ENCODE measurements at places on chromosomes 7 and 10.

DNA sequence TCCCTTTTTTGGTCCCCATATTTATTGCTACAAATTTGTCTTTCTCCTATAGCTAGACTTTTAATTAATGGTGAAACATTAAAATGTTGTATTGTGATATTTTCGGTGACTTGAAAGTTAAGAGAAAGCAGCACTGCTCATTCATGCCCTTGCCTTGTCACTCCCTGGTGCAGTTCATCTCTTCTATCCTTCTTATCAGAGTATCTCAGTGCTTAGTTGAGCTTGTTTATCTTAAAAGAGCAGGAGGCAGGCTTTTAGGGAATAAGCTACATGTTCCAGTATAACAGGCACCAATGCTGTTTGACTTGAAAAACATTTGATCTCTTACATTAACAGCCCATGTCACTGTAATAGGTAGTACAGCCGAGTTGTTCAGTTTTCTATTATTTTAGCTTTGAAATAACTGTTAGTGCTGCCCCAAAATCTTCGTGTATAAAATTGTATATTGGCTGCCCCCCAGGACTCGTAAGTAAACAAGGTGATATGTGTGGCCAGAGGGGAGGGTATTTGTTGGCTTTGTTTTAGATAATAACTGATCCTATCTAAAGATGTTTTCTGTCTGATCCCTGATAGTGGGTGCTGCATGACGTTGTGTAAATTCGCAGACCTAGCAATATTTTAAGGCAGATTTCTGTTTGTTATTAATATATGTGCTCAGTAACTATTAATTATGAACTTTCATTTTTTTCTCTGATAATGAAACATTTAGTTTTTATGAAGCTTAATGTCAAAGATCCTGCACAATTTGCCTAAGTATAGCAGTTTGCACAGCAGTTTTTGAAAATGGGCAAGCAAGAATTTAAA is 96.5 kb downstream of the BTRC start:
- peak; percentile 8 for DNase-seq

GRCh38 chr7:7103343-7104313 is 78.7 kb upstream of the C1GALT1 start:
- DNase-seq = peak; percentile 72

DNA sequence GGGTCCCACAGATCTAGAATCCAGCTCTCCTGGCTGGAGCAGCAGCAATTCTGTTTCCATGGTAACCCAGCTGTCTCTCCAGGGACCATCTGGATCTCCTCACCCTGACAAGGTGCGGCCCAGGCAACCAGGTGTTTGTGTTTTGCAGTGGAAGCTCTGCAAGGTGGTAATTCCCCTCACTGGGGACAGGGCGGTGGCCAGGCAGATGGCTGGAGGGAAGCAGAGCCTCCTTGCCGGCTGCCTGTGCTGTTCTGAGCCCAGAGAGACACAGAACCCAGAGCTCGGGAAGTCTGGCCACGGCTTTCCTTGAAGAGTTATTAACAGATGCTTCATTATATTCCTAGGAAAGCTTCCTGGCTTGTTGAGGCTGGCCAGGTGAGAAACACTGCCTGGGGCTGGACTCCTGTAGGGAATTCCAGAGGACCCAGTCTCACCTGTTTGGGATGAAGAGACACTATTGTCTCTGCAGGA is 118.2 kb upstream of the PPIF start:
- no peak for DNase-seq

DNA sequence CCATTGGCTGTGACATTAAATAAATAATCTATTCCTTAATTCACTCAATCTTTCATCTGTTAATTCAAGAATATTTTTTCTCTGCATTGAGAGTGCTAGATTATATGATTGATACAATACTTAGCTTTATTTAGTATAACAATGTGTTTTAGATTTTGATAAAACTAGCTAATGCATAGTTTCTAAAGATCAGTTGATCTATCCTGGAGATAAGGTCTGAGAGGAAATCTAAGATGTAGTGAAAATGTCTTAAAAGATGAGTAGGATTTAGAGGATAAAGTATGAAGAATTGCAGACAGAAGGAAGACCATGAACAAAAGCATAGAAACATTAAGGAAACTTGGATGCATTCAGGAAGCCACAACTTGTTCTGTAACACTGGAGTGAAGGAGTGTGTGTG is 110.3 kb downstream of the ETV1 start:
- no peak for DNase-seq

DNA sequence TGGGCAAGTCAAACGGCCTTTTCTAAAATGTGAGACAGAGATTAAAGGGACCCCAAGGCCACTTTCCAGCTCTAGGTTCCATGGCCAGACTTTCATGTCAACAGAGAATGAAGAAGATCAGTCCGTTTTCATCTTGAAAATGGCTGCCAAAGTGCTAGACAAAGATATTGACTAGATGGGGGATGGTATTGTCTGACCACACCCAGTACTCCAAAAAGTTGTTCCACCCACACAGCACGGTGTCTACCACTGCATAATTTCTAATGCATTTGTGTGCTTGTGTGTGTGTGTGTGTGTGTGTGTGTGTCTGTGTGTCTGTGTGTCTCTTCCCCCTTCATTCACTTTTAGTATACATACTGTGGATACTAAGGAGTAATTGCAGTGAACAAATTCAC is 1.3 kb downstream of the COL1A2 start:
- peak; percentile 68 for DNase-seq

- DNase-seq = no peak
These were observed 359.8 kb upstream of the MTPN start for GRCh38 chr7:136336932-136337331.

DNA sequence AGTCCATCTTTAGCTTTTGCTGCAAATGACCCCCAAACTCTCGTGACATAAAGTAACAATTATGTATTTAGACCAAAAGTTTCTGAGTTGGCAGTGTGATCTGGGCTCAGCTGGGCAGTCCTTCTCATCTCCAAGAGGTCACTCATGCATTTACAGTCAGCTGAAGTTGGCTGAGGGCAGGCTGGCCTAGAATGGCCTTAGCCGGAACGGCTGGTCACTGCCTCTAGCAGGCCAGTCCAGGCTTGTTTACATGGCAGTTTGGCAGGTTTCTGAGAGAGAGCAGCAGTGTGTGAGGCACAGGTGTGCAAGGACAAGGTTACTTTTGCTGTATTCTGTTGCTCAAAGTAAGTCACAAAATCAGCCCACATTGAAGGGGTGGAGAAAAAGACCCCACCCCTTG is 200.0 kb upstream of the AGK start:
- DNase-seq = no peak

GRCh38 chr7:130845581-130846085 is 111.6 kb upstream of the KLF14 start:
- peak; percentile 89 for DNase-seq

- DNase-seq = no peak
These were observed 89.0 kb downstream of the EMX2 start for GRCh38 chr10:117631276-117632145.

GRCh38 chr10:56231436-56231835 is 129.6 kb downstream of the ZWINT start:
- DNase-seq = no peak

- no peak for DNase-seq
These were observed 64.8 kb downstream of the RBM20 start for GRCh38 chr10:110708776-110709443.

DNA sequence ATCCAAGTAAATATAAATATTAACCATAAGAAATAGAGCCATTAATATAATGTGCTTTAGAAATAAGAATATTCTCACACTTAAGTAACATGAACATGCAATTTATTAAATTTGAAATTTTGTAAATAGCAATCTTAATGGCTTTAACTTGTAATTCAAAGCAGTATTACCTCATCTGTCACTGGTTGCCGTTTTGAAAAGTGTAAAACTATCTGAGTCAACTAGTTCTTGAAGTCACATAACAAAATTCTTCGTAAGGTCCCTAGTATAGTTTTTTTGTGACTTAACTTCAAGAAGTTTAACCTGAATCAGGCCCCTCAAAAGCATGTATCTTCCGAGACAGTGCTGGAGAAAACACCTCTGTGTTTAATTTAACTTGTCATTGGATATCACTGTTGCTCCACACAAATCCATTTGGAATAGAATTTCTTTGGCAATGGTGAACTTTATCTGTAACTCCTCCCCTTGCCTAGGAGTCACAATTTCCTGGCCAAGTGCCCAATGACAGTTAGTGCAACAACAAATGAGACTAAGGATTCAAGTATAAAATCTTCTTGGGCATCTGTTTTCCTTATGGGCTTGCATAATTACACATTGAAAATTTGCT is 47.1 kb downstream of the NT5C2 start:
- DNase-seq = peak; percentile 88

- DNase-seq = no peak
These were observed 68.5 kb downstream of the CCDC71L start for GRCh38 chr7:106592282-106593027.

DNA sequence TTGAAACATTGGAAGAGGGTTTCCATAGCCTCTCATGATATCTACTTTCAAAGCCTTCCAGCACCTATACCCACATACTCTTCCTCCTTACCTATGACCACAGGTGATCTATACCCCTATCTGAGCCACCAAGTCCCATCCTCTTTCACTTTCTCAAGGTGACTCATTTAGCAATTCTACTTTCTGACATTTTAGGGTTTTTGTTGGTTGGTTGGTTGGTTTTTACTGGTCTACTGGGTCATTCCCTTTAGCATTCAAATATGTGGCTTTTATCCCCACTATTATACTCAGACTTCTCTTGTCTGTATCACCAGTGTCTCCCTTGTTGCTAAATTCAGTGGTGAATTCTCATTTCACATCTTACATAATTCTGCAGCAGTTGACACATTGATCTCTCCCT is 130.4 kb upstream of the STEAP4 start:
- DNase-seq = no peak
